ENCODE measurements at places on chromosomes 7 and 10.

DNA sequence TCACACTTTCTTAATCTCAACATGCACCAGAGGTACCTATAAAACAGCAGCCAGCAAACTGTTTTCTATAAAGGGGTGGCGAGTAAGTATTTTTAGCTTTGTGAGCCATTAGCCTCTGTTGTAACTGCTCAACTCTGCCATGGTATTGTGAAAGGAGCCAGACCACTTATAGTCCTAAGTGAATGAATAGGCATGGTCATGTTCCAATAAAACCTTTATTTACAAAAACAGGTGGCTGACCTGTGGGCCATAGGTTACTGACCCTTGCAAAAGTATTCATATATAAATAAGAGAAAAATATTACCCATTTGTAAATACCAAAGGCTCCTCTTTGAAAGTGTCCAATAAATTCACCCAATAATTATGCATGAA, 50.3 kb downstream of the ICA1 start:
- no peak for DNase-seq

DNA sequence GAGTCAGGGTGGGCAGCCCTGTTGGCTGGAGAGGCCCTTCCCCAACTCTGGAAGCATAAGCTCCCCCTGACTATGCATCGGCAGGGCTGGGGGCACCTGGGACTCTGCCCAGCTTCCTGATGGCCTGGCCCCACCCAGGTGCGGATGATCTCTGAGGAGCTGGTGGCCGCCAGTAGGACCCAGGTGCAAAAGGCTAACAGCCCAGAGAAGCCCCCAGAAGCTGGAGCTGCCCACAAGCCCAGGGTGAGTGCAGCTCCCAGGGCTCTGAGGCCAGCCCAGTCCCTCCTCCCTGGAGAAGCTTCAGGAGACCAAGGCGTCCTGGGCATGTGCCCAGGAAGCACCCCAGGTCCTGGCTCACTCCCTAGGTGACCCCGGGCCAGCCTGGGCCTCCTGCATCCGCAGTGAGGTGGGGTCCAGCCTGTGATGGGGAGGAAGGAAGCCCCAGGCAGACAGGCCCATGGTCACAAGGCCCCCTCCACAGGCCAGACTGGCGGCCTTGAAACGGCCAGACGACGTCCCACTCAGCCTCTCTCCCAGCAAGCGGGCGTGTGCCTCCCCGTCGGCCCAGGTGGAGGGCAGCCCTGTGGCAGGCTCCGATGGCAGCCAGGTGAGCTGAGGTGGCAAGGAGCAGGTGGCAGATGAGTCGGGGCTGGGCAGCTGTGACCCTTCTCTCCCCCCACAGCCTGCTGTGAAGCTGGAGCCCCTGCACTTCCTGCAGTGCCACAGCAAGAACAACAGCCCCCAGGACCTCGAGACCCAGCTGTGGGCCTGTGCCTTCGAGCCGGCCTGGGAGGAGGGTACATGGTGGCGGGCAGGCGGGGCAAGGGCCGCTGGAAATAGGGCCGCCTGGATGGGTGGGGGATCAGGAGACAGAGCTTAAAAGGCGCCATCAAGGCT, 3.0 kb downstream of the LRWD1 start:
- no peak for DNase-seq

GRCh38 chr7:135616136-135616535, 46.2 kb upstream of the STMP1 start:
- DNase-seq: no peak

DNA sequence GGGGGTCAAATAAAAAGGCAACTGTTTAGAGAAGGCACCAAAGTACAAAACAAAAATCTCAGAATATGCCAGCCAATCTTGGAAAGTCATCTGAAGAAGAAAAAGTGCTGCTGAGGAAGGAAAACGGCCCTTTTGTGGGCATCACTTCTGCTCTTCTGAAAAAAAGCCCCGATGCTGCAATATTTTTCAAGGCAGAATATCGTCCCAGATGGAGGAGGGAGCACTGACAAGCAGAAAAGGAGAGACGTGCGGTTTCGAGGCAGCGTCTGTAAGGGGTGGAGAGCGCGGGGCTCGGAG, 959 bp upstream of the ATRNL1 start:
- no peak for DNase-seq

DNA sequence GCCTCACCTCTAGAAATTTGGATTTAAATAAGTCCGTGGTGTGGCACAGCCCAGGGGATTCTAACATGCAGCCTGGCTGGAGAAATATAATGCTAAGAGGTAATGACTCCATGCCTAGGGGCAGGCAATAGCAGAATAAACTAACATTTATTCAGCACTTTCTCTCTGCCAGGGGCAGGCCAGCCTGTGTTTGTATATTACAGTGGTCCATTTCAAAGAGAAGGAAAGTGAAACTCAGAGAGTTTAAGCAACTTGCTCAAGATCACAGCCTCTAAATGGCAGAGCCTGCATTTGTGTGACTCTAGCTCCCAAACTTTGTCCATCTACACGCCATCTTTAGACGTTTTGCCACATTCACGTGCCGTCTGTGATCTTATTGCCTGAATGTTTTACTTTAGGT, 6.7 kb upstream of the LRRC18 start:
- DNase-seq: no peak

- DNase-seq: no peak
Measured at GRCh38 chr10:118704711-118705110, 50.1 kb downstream of the CACUL1 start.

GRCh38 chr10:68112837-68113236, 3.5 kb downstream of the MYPN start:
- no peak for DNase-seq

DNA sequence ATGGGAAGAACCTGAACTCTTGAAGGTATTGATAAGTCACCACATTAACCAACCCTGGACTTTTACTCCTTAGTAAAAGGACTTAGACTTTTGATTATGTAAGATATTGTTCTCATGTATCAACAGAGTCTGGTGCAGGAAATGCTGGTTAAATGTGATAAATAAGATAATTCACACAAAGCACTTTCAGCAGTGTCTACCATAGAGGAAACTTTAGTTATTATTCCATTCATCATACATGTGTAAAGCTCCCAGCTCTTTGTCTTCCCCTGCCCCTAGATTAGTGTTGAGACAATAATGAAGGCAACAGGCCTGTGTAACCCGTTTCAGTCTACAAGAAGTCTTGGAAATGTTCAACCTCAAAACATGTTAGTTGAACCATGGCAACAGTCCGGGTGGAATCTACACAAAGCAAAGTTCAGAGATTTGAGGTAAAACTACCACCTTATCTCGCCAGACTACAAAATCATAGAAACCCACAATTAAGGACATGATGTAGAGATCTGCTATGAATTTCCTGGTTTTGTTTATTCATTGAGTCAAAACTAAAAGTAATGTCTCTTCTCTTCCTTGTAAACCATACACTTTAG, 109.9 kb upstream of the ADO start:
- DNase-seq: no peak

- no peak for DNase-seq
Measured at GRCh38 chr7:30479202-30480120, 877 bp upstream of the NOD1 start.

GRCh38 chr10:31399631-31400030, 80.6 kb downstream of the ZEB1 start:
- DNase-seq: no peak

DNA sequence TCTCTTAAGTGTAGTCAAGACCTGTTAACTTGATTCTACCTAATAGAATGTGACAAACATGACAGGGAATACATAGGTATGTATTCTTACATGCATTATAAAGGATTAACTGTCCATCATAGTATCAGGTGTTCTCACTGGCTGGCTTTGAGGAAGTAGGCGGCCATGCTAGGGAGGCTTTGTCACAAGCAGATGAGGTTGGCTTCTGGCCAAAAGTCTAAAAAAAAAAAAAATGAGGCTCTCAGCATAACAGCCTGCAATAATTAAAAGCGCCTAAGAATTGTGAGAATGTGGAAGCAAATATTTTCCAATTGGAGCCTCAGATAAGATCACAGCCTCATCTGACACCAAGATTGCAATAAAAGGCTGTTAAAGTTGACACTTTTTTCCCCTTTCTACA, 1256.8 kb upstream of the SORCS1 start:
- DNase-seq: no peak

- DNase-seq: no peak
Measured at GRCh38 chr7:145123502-145123901, 287.6 kb upstream of the TPK1 start.

GRCh38 chr7:134804351-134804750, 24.9 kb downstream of the CALD1 start:
- DNase-seq: no peak

- DNase-seq: no peak
Measured at GRCh38 chr7:12133865-12134264, 77.2 kb upstream of the TMEM106B start.

- no peak for DNase-seq
Measured at GRCh38 chr7:154744256-154744860, 258.6 kb downstream of the PAXIP1 start.

DNA sequence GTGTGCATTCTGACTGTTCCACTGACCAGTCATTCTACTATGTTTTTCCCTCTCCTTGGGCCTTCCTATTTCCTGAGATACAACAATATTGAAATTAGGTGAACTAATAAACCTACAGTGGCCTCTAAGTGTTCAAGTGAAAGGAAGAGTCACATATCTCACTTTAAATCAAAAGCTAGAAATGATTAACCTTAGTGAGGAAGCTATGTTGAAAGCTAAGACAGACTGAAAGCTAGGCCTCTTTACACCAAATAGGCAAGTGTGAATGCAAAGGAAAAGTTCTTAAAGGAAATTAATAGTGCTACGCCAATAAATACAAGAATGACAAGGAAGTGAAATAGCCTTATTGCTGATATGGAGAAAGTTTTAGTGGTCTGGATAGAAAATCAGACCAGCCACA, 5.7 kb upstream of the DYNC1I1 start:
- no peak for DNase-seq

GRCh38 chr7:70178787-70179186, 580.5 kb downstream of the AUTS2 start:
- DNase-seq: no peak

DNA sequence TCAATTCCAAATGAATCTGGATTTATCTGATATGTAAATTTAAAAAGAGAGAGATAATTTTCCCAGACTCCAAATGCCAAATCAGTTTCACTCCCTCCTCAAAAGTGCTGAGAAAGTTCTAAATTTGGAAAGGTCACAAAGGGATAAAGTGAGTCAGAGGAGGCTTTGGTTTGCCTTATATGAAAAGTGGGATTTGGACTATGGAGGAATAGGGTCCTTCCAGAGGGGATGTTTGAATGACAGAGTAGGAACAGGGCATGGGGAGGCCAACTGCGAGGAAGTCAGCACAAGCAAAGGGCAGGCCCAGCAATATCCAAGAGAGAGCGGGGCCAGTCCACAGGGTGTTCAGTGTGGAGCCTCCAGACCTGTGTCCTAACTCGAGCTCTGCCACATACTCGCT, 9.8 kb upstream of the FAS start:
- no peak for DNase-seq

DNA sequence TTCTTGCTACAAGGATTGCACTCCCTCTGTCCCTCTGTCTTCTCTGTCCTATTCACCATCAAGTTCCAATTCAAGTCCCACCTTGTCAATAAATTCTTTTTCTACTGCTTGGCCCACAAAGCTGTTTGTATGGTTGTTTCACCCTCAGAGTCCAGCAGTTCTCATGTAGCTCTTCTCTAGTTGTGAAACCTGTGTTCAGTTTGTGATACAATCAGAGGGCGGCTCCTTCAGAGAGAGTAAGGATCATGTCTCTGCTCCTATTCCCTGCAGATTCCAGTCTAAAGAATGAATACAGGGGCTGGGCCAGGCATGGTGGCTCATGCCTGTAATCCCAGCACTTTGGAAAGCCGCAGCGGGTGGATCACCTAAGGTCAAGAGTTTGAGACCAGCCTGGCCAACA, 126.6 kb upstream of the BET1 start:
- DNase-seq: no peak

DNA sequence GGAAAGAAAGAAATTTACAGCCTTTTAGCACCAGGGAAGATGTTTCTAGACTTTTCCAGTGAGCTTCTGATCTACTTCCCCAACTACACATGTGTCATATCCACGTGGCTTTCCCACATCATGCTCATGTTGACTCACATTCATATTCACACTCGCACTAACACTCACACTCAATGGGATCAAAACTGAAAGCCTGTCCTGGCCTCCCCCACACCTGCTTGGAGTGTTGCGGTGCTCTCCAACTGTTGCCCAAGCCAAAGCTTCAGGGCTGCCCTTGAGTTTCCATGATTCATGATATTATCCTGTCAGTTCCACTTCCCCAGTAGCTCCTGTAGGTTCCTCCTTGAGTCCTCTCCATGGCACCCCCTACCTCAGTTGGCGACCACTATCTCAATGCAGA, 444.4 kb downstream of the GATA3 start:
- peak; percentile 23 for DNase-seq

DNA sequence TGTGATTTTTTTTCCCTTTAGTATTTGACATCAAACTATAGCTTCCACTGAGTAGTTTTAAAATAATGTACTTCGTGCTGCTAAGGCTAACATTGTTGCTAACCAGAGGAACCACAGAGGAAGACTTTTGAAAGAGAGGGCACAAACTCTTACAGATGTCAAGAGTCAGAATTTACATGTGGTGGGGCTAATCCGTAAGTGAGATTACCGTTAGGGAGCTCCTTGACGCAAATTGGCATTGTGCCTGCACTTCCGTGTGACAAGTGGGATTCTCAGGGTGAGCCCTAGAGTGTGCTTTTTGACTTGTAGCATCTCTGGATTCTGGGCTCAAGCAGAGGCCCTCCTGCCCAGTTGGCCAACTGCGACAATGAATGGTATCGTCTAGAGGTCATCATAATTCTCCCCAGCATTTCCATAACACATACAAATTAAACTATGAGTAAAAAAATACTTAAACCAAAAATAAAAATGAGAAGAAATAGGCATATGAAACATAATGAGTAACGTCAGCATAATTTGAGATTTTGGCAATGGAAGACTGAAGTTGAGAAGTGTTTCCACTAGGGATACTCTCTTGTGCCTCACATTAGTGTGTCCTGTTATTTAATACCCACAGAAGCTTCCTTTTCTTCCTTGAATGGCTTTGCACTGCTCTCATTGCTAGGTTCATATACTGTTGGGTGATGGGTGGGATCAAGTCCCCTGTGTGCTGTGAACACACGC, 164.0 kb downstream of the SDK1 start:
- DNase-seq: no peak

- no peak for DNase-seq
Measured at GRCh38 chr7:148270576-148270975, 320.0 kb upstream of the C7orf33 start.

Measured in T-helper 2 cell treated with Interferon-gamma antibody and Interleukin-4, amounts not matched to agents 5 μg/mL and 100 μg/mL, for 36 hours (primary cell).